ENCODE measurements at places on chromosomes 2 and 18.
A peak's percentile ranks its signal among the peaks of the same experiment; 100 is the strongest.

DNA sequence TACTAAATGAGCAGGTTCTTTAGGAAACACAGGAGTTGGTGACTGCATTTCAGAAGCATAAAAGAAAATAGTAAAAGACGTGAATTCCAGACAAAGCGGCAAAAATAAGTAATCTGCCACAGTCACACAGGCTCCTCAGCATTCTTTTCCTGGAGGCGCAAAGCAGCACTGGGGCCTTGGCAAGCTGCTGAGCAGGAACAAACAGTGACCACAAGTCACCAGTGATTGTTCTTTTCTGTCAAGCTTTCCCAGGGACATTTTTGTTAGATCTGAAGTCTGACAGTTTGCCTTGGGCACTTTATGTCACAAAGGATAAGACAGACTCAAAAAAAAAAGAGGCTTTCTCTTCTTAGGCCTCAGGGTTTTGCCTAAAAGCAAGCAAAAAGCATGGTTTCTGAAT is 216.2 kb downstream of the CDH20 start:
- no peak for DNase-seq

DNA sequence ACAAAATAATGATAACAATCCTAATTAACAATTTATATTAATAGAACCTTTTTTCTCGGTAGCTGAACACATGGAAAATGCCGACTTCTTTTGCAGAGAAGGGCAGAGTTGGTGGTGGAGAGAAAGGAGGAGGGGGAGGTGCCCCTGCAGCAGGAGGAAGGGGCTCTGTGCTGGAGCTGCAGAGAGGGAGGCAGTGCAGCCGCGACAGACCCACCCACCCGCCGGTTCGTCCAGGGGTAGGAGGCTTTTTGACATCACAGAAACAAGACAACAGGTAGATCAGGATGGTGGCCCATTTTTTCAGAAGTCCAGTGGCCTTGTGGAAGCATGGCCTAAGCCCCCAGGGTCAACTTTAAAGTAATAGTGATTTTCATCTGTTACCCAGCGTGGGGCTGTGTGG is 321.1 kb upstream of the SALL3 start:
- no peak for DNase-seq

GRCh38 chr2:59752071-59752470 is 801.4 kb downstream of the BCL11A start:
- DNase-seq, result no peak

GRCh38 chr2:28253543-28253942 is 139.1 kb upstream of the FOSL2 start:
- no peak for DNase-seq

DNA sequence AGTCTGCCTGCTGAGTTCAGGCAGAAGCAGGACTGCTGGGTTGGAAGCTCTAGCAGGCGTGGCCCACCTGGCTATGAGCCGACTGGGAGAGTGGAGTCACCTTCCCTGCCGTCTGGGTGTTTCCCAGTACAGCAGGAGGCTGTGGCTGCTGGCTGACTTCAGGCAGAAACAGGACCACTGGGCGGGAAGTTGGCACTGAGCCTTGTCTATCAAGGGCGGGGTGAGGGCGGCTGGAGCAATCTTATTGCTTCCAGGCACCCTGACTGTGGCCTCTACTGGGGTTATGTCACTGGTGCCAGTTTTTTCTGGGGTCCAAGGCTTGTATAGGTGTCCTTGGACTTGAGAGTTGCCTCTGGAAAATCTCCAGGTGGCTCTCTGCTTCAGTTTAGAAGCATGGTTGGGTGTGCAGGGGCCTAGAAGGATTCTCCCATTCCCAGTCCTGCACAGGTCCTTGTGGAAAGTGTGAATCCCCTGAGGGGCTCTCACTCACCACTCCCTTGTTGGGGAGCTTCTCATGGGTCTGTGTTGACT is 30.5 kb downstream of the LTBP1 start:
- DNase-seq, result no peak

- DNase-seq, result no peak
Observed at GRCh38 chr2:217852555-217853211, 150.1 kb downstream of the TNS1 start.

- DNase-seq, result no peak
Observed at GRCh38 chr18:75159238-75159518, 49.8 kb downstream of the PTGR3 start.

DNA sequence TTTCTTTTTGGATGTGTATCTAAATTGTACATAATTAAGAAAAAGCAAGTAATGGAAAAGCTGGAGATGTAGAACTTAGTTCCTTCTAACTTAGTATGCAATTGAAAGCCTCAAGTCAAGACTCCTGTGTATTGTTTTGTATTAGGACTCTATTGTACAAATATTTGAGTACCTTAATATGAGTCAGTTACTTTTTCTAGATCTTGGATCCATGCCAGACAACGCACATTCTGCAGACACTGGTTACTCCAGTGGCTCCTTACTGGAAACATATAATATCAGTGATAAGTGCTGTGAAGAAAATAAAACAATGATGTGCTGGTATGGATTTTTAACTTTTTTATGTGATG is 1.5 kb downstream of the SLC39A10 start:
- no peak for DNase-seq

- DNase-seq, result no peak
Observed at GRCh38 chr2:73033766-73034381, 37.6 kb downstream of the SFXN5 start.

DNA sequence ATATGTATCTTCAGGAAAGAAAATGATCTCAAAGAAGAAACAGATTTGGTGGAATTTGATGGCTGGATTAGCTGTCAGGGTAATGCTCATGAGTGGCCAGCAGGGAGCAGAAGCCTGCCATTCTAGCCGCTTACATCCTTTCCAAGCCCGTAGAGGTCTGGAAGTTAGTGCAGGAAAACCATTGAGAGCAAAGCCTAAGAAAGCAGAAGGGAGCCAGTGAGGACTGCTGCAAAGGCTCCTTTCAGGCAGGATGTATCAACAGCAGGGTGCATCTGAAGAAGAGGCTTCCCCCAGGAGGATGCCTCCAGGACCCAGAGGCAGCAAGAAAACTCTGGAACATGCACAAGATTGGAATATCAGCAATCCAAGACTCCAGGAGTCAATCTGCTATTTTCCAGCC is 22.9 kb upstream of the LBH start:
- peak; percentile 17 for DNase-seq

DNA sequence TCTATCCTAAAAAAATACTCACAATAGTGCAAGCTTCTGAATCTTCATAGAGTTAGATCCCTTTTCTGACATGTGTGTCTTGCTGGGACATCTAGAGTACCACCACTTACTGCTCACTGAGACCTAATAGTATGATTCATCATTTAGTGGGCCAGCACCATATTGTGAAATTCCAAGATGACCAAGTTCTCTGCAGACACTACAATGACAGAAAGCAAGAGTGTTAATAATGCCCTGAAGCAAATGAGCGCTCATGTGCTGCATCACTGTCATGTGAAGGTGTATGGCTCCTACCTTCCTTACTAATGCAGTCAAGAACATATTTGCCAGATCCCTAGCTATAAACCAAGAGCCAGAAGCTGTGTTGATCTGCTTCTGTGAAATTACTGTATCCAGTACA is 606.2 kb upstream of the NXPH2 start:
- no peak for DNase-seq

DNA sequence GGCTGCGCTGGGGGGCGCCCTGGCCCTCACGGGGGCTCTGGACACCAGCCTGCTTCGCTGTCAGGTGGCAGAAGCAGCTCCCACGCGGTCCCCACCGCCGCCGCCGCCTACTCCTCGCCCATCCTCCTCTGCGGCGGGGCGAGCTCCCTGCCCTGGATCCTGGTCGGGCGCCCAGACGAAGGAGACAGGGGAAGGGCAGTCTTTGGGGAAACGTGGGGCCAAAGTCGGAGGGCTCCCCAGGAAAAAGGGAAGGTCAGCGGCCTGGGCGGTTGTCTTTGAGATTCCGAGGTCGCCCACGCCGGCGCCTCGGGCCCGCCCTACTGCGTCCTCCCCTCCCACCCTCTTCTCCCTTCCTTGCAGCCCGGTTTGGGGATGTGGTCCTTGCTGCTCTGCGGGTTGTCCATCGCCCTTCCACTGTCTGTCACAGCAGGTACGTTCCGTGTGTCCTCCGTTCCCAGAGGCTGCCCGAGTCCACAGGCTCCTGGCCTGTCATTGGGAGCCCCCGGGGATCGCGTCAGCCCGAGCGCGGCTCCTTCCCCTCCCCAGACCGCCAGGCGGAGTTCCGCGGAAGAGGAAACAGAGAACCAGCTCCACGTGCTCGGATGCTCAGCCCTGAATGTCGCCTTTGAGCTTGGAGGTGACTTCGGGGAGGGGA is 800 bp downstream of the IL1RL2 start:
- DNase-seq, result peak; percentile 29

All from stimulated activated CD8-positive, alpha-beta memory T cell treated with anti-CD3 and anti-CD28 coated beads, Interleukin-4, amount 100 ng/mL, for 24 hours (primary cell).